SJSA1 (cell line): ENCODE measurements at places on chromosomes 4 and X. TPM values are rescaled to one million over a fixed set of nuclear protein-coding genes. Genes with fewer than 3 reads are reported as not detected.

Gene TMEM187
- total RNA-seq = 1.1 TPM in 1 of 2 replicates, not detected in the other

Gene MEPE
- total RNA-seq = 0.24 TPM in 1 of 2 replicates, not detected in the other

Gene GPR82
- total RNA-seq = not detected in 2 replicates

Gene SMIM31
- not detected in 2 replicates for total RNA-seq

Gene PCDH10
- total RNA-seq = not detected in 2 replicates

Gene POLR2B
- 173 and 187 TPM in 2 replicates for total RNA-seq

DNA sequence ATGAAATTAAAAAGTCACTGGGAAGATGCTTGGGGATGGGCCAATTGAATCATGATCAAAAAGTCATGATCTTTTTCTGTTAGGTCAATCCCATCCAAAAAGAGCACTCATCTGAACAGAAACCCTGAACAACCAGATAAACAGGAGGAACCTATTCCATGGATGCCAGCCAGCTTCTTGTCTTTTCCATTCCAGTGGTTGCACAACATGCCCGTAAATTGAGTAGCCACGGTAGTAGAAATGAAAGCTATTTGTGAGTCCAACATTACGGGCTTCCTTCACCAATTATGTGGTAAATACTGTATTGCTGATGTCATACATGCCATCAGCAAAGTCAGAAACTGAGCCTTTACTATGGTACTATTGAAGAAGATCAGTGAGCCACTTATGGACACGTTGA lies 982.4 kb upstream of the HS3ST1 start:
- no peaks in the 10 kb centered on the region for H3K4me1 ChIP-seq
- H3K4me3 ChIP-seq = no peak overlapping the region
- DNase-seq = no peak

- H3K27me3 ChIP-seq = no peaks in the 10 kb centered on the region
- no peaks in the 10 kb centered on the region for H3K4me1 ChIP-seq
- DNase-seq = no peak
- H3K4me3 ChIP-seq = no peak overlapping the region
- H3K27ac ChIP-seq = no peak overlapping the region
- H3K36me3 ChIP-seq = no peaks in the 10 kb centered on the region
These were observed 37.3 kb upstream of the MBTPS2 start for GRCh38 chrX:21802054-21802670.

DNA sequence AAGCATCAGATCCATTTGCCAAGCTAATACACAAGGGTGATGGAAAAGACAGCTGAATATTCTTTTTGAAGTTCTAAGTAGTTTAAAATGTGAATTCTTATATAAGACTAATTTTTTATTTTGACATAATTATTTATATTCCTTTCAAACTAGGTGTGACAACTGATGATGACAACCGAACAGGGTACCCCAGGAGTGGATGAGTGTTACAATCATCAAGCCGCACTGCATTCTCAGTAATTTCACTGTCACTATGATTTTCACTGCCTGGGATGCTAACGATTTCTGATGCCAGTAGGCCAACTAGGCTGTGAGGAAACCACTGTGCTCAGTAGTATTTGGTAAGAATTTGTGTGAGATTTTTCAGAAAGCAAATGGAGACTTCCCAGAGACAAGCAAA lies 317.5 kb downstream of the ARAP2 start:
- H3K4me1 ChIP-seq = no peaks in the 10 kb centered on the region
- no peak overlapping the region for H3K27ac ChIP-seq
- no peak for DNase-seq
- H3K27me3 ChIP-seq = no peaks in the 10 kb centered on the region
- no peaks in the 10 kb centered on the region for H3K36me3 ChIP-seq
- no peak overlapping the region for H3K4me3 ChIP-seq

DNA sequence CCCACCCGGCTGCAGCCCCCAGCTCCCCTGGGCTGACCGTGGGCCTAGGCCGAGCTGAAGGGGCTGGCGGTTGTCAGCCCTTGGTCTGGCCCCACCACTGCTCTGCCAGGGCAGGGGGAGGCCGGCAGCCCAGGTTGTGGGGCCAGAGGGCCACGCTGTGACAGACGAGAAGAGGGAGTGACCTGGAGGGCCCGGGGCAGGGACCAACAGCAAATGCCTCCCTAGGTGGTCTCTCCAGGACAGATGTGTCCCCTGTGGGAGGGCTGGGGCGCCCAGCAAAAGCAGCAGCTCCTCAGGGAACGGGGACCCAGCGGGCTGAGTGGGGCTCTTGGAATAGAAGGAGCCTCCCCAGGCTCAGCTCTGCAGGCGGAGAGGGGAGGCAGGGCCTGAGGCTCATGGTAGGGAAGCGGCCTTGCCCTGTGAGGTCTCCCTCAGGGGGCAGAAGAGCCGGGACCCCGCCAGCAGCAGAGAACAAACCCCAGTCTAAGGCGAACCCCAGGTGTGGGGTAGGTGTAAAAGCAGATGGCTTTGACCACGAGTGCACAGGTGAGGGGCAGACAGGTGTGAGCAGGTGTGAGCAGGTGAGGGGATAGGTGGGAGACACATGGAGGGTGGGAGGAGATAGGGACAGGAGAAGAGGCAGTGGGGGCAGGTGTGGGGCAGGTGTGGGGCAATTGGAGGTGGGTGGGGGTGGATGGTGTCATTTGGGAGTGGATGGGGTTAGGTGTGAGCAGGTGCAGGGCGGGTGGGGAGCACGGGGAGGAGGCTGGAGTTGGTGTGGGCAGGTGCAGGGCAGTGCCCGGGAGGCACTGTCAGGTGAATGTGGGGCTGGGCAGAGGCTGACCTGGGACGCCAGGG lies 34.1 kb upstream of the SPON2 start:
- no peak overlapping the region for H3K4me3 ChIP-seq
- no peak for DNase-seq
- H3K4me1 ChIP-seq = no peaks in the 10 kb centered on the region; the same call in 1 of the 2 replicates
- no peaks in the 10 kb centered on the region for H3K27me3 ChIP-seq
- H3K27ac ChIP-seq = no peak overlapping the region

DNA sequence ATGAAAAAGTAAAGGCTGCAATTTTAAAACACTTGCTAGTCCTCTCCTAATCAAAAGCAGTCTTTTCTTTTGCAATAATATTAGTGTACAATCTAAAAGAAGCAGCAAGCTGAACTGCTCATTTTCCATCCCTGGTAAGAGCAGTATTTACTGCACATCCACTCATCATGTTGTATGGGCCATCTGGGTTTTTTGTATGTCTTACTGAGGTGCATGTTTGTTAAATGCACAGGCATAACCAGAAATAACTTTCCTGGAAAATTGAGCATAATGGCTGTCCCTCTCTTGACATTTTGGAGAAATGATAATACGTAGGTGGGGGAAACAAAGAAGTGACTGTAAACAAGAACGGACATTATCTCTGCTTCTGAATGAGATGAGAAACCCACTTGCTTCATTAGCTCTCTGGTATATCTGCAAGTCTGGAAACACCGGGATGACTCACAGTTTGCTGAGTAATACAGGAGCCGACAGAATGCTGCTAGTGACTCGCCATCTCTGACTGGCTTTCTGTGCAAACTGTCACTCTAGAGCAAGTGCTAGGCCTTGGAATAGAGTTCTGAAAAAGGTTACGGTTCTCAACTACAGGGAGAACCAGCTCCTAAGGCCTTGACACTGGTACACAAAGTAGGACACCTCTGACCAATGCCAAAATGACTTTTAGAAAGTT lies 85.7 kb upstream of the MTM1 start:
- H3K4me3 ChIP-seq = no peak overlapping the region
- DNase-seq = no peak
- no peaks in the 10 kb centered on the region for H3K27me3 ChIP-seq
- H3K36me3 ChIP-seq = no peaks in the 10 kb centered on the region
- H3K4me1 ChIP-seq = peaks cover 10% of the 10 kb centered on the region

- H3K27ac ChIP-seq = peak overlapping the region; percentile 97
- no peak overlapping the region for H3K4me3 ChIP-seq
- peaks cover 38% of the 10 kb centered on the region for H3K4me1 ChIP-seq
These were observed 37.5 kb upstream of the EDA2R start for GRCh38 chrX:66676413-66676812.

GRCh38 chr4:80365928-80366327 lies 30.4 kb downstream of the CFAP299 start:
- no peaks in the 10 kb centered on the region; the same call in 1 of the 2 replicates for H3K27me3 ChIP-seq
- no peak overlapping the region for H3K27ac ChIP-seq
- H3K4me1 ChIP-seq = no peaks in the 10 kb centered on the region
- H3K4me3 ChIP-seq = no peak overlapping the region
- peak; percentile 37 for DNase-seq
- no peaks in the 10 kb centered on the region for H3K36me3 ChIP-seq

DNA sequence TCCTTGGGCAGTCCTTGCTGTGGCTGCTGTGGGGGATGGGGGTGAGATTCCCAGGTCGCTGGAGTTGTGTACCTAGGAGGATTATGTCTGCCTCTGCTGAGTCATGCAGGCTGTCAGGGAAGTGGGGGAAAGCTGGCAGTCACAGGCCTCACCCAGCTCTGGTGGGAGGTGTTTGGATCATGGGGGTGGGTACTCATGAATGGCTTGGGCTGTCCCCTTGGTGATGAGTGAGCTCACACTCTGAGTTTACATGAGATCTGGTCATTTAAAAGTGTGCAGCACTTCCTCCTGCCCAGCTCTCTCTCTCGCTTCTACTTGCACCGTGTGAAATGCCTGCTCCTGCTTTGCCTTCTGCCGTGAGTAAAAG lies 24.6 kb upstream of the PDLIM3 start:
- no peak overlapping the region for H3K4me3 ChIP-seq
- H3K36me3 ChIP-seq = no peaks in the 10 kb centered on the region
- DNase-seq = peak; percentile 92
- peak overlapping the region; percentile 84 for H3K27ac ChIP-seq
- no peaks in the 10 kb centered on the region; the same call in 1 of the 2 replicates for H3K27me3 ChIP-seq

DNA sequence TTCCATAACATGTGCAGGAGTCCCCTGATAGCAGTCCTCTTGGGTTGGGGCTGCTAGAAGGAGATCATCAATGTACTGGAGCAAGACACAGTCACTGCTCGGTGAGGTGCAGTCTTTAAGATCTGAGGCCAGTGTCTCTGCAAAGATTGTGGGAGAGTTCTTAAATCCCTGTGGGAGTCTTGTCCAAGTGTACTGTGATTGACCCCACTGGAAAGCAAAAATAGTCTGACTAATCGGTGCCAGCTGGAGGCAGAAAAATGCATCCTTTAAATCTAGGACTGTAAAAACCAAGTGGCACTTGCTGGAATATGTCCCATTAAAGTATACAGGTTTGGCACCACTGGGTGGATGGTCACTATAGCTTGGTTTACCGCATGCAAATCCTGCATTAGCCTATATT lies 31.1 kb downstream of the SULT1E1 start:
- no peak overlapping the region for H3K27ac ChIP-seq
- H3K27me3 ChIP-seq = peaks cover 5% of the 10 kb centered on the region; the same call in 1 of the 2 replicates
- no peak for DNase-seq

DNA sequence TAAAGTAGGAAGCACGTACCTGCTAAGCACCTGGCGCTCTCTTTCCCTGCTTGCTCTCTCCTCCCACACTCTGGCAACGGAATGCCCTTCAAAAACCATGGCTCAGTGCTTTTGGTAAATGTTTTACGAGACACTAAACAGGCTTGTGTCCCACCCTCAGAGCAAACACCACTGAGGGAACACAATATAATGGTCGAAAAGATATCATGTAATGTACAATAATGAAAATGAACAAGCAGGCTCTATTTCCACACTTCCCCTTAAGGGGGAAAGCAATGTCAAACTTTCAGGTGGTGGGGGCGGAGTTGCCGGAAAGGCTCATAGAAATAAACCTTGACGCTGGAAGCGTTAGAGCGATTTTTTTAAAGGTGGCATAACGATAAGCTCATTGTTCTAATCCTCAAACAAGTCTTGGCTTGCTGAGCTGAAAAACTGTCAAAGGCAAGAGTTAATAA lies 115.1 kb downstream of the RBM47 start:
- no peak overlapping the region for H3K4me3 ChIP-seq
- no peaks in the 10 kb centered on the region for H3K36me3 ChIP-seq
- no peak for DNase-seq

DNA sequence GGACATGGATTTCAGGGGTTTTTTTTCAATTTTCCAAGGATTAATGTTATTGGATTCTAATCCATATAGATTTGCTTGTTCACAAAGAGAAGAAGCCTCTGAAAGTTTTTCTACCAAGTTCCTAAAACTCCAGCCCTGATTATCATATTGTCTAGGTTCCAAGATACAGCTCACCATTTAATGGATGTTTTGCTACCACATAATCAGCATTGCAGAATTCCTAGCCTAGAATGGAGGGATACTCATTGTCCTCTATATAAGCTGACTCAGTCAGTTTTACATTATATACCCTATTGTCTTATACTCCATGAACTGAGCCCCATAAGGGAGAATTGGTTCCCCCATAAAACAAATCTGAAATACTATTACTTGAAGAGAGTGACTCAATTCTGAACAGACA lies 664.7 kb upstream of the FAM241A start:
- no peaks in the 10 kb centered on the region for H3K36me3 ChIP-seq
- no peaks in the 10 kb centered on the region for H3K27me3 ChIP-seq
- no peak overlapping the region for H3K27ac ChIP-seq
- H3K4me3 ChIP-seq = no peak overlapping the region
- no peaks in the 10 kb centered on the region for H3K4me1 ChIP-seq

DNA sequence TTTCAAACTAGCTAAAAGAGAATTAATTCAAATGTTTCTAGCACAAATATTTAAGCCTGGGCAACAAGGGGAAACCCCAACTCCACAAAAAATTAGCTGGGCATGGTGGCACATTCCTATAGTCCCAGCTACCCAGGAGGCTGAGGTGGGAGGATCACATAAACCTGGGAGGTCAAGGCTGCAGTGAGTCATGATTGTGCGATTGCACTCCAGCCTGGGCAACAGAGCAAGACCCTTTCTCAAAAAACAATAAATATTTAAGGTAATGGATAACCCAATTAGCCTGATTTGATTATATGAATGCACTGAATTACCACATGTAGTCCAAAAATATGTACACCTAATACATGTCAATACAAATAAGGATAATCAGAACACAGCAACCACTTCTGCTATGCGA lies 14.3 kb downstream of the RCHY1 start:
- H3K4me1 ChIP-seq = no peaks in the 10 kb centered on the region
- peaks cover 64% of the 10 kb centered on the region for H3K36me3 ChIP-seq
- H3K27ac ChIP-seq = no peak overlapping the region
- no peaks in the 10 kb centered on the region for H3K27me3 ChIP-seq
